ENCODE measurements at places on chromosomes 3 and 15.

DNA sequence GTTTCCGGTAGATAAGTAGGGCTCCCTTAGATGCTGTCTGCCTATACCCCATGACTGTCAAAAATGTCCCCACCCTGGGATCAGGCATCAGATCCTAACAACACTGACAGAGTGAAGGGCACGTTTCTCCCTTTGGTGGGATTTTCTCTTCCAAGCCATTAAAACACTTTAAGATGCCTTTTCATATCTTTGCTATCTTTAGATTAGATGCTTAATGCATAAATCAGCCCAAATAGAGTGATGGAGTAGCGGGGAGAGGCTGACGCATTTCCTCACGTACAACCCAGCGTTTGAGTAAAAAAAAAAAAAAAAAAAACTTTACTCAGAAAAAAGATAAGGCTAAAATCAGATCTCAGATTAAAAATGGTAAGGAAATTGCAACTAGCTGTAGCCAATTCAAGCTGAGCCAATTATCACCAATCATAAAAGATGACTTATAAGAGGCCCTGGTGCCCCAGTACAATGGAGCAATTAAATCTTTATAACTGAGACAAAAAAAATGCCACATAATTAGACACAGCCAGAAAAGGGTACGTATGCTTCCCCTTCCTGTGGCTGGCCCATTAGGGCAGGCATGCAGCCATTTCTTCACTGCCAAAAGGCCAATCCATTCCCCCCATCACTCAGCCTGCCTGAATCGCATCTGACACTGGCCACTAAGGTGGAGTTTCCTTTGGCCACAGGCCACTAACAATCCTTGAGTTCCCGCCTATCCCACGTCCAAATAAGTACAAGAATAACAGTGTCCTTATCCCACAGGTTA is 45.0 kb downstream of the RFTN1 start:
- DNase-seq, result no peak

GRCh38 chr3:88267-88666 is 108.3 kb upstream of the CHL1 start:
- DNase-seq, result no peak

DNA sequence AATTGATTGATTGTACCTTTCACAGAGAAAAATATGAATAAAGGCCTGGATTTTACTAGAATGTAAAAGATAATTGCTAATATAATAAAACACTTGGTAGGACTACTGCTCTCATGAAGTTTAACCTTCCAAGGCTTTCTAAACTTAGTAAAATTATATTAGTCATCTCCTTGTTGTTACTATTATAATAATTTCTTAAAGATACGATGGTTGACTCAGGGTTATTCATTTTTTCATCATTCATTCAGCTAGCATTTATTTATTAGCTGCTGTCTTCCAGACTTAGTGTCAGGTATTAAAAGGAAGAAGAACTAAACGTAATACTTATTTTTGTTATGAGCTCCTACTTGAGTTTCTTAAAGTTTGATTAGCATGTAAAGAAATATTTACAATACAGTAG is 771.6 kb upstream of the NR2F2 start:
- no peak for DNase-seq

GRCh38 chr3:45098310-45098709 is 47.9 kb downstream of the CDCP1 start:
- DNase-seq, result no peak

GRCh38 chr15:80549654-80550053 is 145.5 kb upstream of the ABHD17C start:
- DNase-seq, result no peak

Measured in activated T-cell treated with anti-CD3 and anti-CD28 coated beads, Interleukin-2, amount 50 U/mL, for 72 hours (primary cell).